ENCODE measurements at places on chromosomes 6 and 20. TPM values are rescaled to one million over a fixed set of nuclear protein-coding genes. Genes with fewer than 3 reads are reported as not detected.

Gene ANKRD66
- not detected for total RNA-seq

Gene SLC17A9
- total RNA-seq: 69.7 TPM

- no peaks in the 10 kb centered on the region for H3K27me3 ChIP-seq
- H3K36me3 ChIP-seq: no peaks in the 10 kb centered on the region
- no peak overlapping the region for H3K27ac ChIP-seq
- DNase-seq: no peak
- no peak overlapping the region for H3K4me3 ChIP-seq
Measured at GRCh38 chr20:61935926-61936700, 129.6 kb downstream of the TAF4 start.

GRCh38 chr6:6925391-6926164 is 182.2 kb upstream of the RREB1 start:
- H3K27me3 ChIP-seq: peaks cover 3% of the 10 kb centered on the region
- H3K4me1 ChIP-seq: no peaks in the 10 kb centered on the region
- no peak overlapping the region for H3K4me3 ChIP-seq
- no peak for DNase-seq

DNA sequence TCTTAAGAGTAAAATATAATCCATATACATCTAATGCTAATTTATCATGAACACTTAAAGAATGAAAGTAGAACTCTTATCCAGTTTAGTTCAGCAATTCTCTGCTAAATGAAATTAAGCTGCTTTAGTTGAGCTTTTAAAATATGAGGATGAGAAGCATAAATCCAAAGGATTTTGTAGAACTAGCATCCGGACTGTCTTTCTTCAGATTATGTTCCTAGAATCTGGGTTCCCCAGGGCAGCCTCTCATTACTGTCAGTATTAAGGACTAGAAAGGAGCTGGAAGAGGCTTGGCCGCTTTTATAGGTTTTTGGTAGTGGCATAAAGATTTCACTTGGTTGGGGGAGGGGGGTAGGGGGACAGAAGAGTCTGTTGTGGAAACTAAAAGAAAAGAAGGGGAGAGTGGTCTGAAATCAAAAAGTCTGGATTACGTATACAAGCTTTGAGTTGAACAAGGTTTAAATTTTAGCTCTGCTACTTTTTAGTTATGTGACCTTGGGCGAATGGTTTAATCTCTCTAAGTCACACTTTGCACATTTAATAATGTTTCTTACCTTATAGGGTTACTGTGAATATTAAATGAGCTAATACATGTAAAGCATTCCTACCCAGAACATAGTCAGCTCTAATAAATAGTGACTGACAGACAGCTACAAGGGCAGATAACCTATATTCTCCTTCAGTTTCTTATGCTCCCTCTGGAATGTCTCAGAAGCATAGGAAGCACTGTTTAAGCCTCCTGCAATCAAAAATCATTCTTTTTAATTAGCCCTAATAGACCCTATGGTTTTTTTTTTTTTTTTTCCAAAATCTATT is 3.7 kb downstream of the SGK1 start:
- no peak overlapping the region for H3K4me3 ChIP-seq
- no peaks in the 10 kb centered on the region for H3K36me3 ChIP-seq
- no peak for DNase-seq
- H3K4me1 ChIP-seq: peaks cover 27% of the 10 kb centered on the region
- H3K27me3 ChIP-seq: peaks cover 22% of the 10 kb centered on the region
- no peak overlapping the region for H3K27ac ChIP-seq

GRCh38 chr6:79173378-79173777 is 61.1 kb downstream of the HMGN3 start:
- DNase-seq: no peak
- H3K27me3 ChIP-seq: peaks cover 2% of the 10 kb centered on the region
- no peak overlapping the region for H3K27ac ChIP-seq
- no peak overlapping the region for H3K4me3 ChIP-seq
- H3K4me1 ChIP-seq: peaks cover 2% of the 10 kb centered on the region
